ENCODE measurements at places on chromosomes 4 and X. TPM values are rescaled to one million over a fixed set of nuclear protein-coding genes. Genes with fewer than 3 reads are reported as not detected.

DNA sequence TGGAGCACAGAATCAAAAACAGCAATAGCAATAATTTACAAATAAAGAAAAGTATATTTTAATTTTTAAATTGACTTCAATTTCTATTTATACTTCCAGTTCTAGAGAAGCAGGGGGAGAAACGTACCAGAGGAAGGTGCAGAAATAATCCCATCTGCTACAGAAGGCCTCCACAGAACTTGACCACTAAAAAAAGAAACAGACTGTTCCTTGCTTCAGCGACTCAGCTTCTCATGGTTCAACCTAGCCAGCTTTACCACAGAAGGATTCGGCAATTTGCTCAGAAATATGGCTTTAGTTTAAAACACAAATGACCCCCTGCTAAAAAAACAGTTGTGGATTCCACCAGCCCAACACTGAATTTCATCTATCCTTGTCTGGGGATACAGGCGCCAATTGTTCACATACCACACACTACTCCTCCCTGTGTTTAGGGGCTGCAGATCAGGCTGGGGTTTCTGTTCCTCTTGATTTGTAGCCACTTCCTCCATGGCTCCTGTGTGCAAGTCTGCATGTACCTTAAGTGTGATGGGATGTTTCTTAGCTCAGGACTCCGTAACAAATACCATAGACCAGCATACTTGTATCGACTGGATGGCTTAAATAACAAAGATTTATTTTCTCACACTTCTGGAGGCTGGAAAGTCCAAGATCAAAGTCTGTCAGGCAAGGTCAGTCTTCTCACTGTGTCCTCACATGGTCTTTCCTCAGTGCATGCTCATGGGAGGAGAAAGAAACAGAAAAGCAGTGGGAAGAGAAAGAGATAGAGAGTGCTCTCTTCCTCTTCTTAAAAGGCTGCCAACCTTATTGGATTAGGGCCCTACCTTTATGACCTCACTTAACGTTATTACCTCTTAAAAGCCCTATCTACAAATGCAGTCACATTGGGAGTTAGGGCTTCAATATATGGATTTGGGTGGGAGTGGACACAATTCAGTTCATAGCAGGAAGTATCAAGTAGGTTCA lies 79.1 kb downstream of the AMOT start:
- H3K27me3 ChIP-seq, result no peaks in the 10 kb centered on the region
- H3K4me1 ChIP-seq, result no peaks in the 10 kb centered on the region
- H3K4me3 ChIP-seq, result no peak overlapping the region
- H3K27ac ChIP-seq, result no peak overlapping the region
- DNase-seq, result no peak

GRCh38 chrX:71625471-71625870 lies 7.2 kb upstream of the CXCR3 start:
- no peak overlapping the region for H3K27ac ChIP-seq
- H3K27me3 ChIP-seq, result no peaks in the 10 kb centered on the region
- no peak overlapping the region for H3K4me3 ChIP-seq
- no peaks in the 10 kb centered on the region for H3K36me3 ChIP-seq

DNA sequence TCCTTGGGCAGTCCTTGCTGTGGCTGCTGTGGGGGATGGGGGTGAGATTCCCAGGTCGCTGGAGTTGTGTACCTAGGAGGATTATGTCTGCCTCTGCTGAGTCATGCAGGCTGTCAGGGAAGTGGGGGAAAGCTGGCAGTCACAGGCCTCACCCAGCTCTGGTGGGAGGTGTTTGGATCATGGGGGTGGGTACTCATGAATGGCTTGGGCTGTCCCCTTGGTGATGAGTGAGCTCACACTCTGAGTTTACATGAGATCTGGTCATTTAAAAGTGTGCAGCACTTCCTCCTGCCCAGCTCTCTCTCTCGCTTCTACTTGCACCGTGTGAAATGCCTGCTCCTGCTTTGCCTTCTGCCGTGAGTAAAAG lies 24.6 kb upstream of the PDLIM3 start:
- H3K27ac ChIP-seq, result no peak overlapping the region
- H3K27me3 ChIP-seq, result no peaks in the 10 kb centered on the region
- H3K4me1 ChIP-seq, result peaks cover 8% of the 10 kb centered on the region
- H3K36me3 ChIP-seq, result no peaks in the 10 kb centered on the region
- DNase-seq, result no peak

ENPEP gene
- 3.5 TPM for total RNA-seq

- no peaks in the 10 kb centered on the region for H3K36me3 ChIP-seq
- DNase-seq, result peak; percentile 11
- no peaks in the 10 kb centered on the region for H3K4me1 ChIP-seq
- H3K4me3 ChIP-seq, result no peak overlapping the region
These were observed 50.1 kb upstream of the ADRA2C start for GRCh38 chr4:3715855-3716630.

DNA sequence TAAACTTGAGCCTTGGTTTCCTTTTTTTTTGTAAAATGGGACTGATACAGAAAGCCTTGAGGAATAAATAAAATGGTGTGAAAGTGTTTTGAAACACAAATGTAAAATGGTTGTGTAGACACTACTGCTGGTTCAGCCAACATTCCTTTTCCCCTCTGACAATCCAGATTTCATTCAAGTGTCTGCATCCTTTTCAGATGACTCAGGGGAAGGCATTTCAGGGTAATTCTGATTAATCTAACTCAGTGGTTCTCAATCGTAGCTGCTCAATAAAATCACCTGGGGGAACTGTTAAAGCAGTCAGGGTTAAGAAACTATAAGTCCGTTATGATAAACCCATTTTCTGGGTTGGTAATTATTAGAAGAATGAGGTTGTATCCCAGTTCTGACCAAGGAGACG lies 4.6 kb downstream of the ARHGAP10 start:
- H3K27me3 ChIP-seq, result no peaks in the 10 kb centered on the region
- peak overlapping the region; percentile 93 for H3K4me3 ChIP-seq

- H3K4me3 ChIP-seq, result no peak overlapping the region
- no peak overlapping the region for H3K27ac ChIP-seq
- H3K36me3 ChIP-seq, result no peaks in the 10 kb centered on the region
- no peaks in the 10 kb centered on the region for H3K4me1 ChIP-seq
These were observed 55.6 kb downstream of the CYLC1 start for GRCh38 chrX:83916525-83916924.

GRCh38 chr4:138992676-138993075 lies 22.9 kb upstream of the NOCT start:
- H3K4me3 ChIP-seq, result no peak overlapping the region
- no peak for DNase-seq
- no peaks in the 10 kb centered on the region for H3K36me3 ChIP-seq
- no peaks in the 10 kb centered on the region for H3K27me3 ChIP-seq
- H3K4me1 ChIP-seq, result no peaks in the 10 kb centered on the region

SHOX gene
- not detected for total RNA-seq

DNA sequence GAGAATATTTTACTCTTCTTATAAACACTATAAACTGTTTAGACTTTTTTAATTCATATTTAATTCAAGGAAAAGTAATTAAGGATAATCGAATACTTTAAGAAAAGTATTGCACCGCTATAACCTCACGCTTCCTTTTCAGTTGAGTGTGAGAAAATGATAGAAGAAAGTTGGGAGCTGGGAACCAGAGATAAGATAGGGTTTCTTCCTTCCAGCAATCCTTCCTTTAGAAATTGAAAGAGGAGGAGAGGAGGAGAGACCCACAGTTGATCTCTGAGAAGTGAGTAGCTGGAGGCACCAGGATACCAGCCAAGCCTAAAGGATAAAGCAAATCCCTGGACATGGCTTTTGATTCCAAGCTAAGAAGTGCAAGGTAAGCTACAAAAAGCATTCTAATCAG lies 242.3 kb upstream of the NOCT start:
- no peaks in the 10 kb centered on the region for H3K27me3 ChIP-seq
- H3K36me3 ChIP-seq, result no peaks in the 10 kb centered on the region
- H3K4me1 ChIP-seq, result peaks cover 7% of the 10 kb centered on the region
- no peak overlapping the region for H3K4me3 ChIP-seq
- no peak overlapping the region for H3K27ac ChIP-seq

DNA sequence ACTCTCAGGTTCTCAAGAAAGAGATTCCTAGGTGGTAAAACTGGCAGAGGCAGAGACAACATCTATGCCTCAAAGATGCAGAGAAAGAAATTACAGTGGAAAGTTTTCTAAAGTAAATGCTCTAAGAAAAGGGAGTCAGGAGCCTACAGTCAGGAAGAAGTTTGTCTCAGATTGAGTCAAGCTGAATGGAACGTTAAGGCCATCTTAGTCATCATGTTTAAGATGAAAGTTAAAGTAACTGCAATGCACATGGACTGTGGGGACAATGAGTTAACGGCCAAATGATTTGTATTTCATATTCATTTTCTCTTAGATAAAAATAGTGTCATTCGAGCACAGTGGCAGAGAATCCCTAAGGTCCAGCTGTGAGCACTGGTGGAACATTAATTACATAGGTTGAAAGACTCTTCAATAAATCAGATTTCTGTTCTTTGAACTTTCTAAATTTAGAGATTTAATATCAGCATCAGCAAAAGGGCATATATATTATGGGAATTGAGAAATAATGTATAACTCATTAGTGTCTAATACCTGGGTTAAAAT lies 384.6 kb downstream of the DTHD1 start:
- no peak for DNase-seq
- H3K36me3 ChIP-seq, result no peaks in the 10 kb centered on the region
- no peaks in the 10 kb centered on the region for H3K27me3 ChIP-seq
- no peak overlapping the region for H3K27ac ChIP-seq

GRCh38 chr4:8185930-8186329 lies 13.2 kb upstream of the SH3TC1 start:
- H3K27me3 ChIP-seq, result no peaks in the 10 kb centered on the region
- DNase-seq, result no peak
- H3K4me3 ChIP-seq, result no peak overlapping the region
- H3K4me1 ChIP-seq, result peaks cover 75% of the 10 kb centered on the region

GRCh38 chr4:8400632-8401325 lies 39.7 kb downstream of the ACOX3 start:
- H3K36me3 ChIP-seq, result peaks cover 46% of the 10 kb centered on the region
- no peaks in the 10 kb centered on the region for H3K27me3 ChIP-seq
- H3K4me1 ChIP-seq, result peaks cover 41% of the 10 kb centered on the region
- H3K27ac ChIP-seq, result peak overlapping the region; percentile 81

DNA sequence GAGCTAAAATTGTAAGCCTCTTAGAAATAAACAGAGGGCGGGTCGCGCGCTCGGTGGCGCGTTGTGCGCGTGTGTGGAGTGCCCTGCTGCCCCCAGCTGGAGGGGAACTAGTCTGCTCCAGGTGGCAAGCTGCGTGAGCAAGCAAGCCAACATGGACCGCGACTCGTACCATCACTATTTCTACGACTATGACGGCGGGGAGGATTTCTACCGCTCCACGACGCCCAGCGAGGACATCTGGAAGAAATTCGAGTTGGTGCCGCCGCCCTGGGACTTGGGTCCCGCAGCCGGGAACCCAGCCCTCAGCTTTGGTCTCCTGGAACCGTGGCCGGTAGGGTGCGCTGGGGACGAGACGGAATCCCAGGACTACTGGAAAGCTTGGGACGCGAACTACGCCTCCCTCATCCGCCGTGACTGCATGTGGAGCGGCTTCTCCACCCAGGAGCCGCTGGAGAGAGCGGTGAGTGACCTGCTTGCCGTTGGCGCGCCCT lies 66.1 kb downstream of the DNAAF6 start:
- peaks cover 30% of the 10 kb centered on the region for H3K27me3 ChIP-seq
- H3K4me1 ChIP-seq, result no peaks in the 10 kb centered on the region
- no peak overlapping the region for H3K4me3 ChIP-seq

TMEM154 gene
- total RNA-seq, result 1.4 TPM

CFAP99 gene
- total RNA-seq, result not detected

GRCh38 chr4:86685401-86685800 lies 91.3 kb downstream of the PTPN13 start:
- no peaks in the 10 kb centered on the region for H3K4me1 ChIP-seq
- no peaks in the 10 kb centered on the region for H3K27me3 ChIP-seq
- DNase-seq, result no peak
- H3K4me3 ChIP-seq, result no peak overlapping the region
- no peak overlapping the region for H3K27ac ChIP-seq

DUSP9 gene
- total RNA-seq, result not detected

GRCh38 chr4:85726555-85726954 lies 251.6 kb downstream of the ARHGAP24 start:
- H3K4me1 ChIP-seq, result peaks cover 37% of the 10 kb centered on the region
- DNase-seq, result no peak
- no peaks in the 10 kb centered on the region for H3K27me3 ChIP-seq

HELT gene
- not detected for total RNA-seq

DNA sequence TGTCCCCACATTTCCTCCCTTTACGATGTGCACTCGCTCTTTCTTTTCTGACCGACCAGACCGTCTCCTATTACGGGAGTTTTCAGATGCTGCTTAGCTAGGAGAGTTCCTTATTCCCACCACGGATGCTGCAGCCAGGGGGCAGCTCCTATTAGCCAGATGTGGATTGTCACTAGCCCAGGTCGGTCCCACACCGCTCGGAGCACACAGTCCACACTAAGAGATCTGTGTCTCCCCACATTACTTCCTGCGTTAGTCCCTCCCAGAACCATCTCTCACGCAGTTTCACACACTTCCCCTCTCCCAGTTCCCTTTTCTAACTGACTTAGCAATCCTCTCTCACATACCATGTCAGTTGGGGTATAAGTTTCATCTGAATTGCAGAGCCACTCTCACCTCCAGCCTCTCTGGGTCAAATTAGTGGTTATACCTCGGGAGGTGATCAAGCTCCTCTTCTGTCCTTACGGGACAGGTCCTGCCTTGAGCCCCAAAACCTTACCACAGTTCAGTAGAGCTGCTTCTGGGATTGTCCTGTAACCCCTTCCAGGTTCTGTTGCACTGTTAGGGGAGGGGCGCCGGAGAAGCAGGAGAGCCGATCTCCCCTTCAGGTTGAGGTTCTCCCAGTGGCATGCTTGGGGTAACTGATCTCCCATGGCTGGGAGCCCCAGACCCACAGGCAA lies 28.2 kb downstream of the SULT1E1 start:
- no peak overlapping the region for H3K27ac ChIP-seq
- H3K27me3 ChIP-seq, result no peaks in the 10 kb centered on the region
- DNase-seq, result peak; percentile 22
- no peaks in the 10 kb centered on the region for H3K4me1 ChIP-seq
- no peak overlapping the region for H3K4me3 ChIP-seq

DNA sequence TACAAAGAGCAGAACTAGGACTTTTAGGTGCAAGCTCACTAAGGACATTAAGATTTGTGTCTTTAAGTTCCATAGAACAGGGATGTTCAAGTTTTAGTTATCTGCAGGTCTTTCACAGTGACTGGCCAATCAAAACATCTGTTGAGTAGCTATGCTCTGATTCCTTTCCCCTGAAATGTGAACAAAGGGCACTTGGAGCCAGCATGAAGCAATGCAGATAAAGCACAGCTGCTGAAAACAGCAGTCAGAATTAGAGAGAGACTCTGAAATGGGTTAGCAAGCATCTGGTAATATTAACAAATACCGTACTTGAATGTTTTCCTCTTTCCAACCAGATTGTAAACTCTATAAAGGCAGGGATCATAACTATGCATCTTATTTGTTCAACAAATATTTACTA lies 276.9 kb downstream of the RAB28 start:
- no peak for DNase-seq
- H3K36me3 ChIP-seq, result no peaks in the 10 kb centered on the region
- H3K4me1 ChIP-seq, result no peaks in the 10 kb centered on the region
- H3K27ac ChIP-seq, result no peak overlapping the region
- H3K4me3 ChIP-seq, result no peak overlapping the region
- H3K27me3 ChIP-seq, result no peaks in the 10 kb centered on the region

DNA sequence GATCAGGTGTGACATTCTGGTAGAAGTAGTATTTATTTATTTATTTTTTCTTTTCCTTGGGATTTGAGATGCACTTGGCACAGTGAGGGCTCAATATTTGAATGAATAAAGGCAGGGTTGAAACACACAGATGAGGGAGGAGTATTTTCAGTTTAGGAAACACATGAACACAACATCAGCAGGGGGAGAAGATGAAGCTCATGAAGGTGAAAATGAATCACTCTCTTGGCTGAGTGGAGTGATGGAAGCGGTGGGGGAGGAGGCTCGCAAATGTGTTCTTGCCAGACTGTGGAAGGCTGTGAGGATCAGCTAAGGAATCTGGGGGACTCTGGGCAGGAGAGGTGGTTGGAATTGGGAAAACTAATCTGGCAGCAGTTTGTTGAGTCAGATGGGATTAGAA lies 55.3 kb downstream of the ARHGAP10 start:
- H3K27me3 ChIP-seq, result no peaks in the 10 kb centered on the region
- no peak overlapping the region for H3K4me3 ChIP-seq
- H3K36me3 ChIP-seq, result no peaks in the 10 kb centered on the region

MAOB gene
- total RNA-seq, result 157 TPM

All from left ventricle myocardium inferior (tissue), 1 donor.